ENCODE measurements at places on chromosomes 13 and 19.

DNA sequence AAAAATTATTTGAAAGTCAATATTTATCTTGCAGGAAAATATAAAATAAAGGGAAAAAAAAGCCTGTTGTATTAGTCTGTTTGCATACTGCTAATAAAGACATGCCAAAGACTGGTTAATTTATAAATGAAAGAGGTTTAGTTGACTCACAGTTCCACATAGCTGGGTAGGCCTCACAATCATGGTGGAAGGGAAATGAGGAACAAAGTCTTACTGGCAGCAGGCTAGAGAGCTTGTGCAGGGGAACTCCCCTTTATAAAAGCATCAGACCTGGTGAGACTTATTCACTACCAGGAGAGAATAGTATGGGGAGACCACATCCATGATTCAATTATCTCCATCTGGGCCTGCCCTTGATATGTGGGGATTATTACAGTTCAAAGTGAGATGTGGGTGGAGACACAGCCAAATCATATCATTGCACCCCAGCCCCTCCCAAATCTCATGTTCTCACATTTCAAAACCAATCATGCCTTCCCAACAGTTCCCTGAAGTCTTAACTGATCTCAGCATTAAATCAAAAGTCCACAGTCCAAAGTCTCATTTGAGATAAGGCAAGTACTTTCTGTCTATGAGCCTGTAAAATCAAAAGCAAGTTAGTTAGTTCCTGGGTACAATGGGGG lies 1416.5 kb upstream of the SPRY2 start:
- no peak for DNase-seq

GRCh38 chr19:56191115-56191514 lies 6.5 kb downstream of the ZSCAN5B start:
- DNase-seq, result no peak

- no peak for DNase-seq
Measured at GRCh38 chr13:58587183-58587582, 955.6 kb downstream of the PCDH17 start.

DNA sequence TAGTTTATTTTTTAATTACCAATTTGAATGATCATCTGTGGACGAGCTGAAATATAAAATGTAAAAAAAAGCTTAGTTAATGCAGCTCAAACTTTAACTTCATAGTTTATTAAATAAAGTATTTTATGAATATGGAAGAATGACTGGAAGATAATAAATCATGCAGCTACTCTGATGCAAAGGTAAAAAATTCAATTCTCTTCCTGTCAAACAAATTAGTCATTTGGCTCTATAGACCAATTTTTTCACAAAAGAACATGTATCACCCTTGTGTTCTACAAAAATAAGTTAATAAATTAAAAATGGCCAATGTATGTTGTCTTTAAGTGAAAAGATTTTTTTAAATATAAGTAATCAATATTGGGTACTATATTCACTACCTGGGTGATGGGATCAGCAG lies 26.2 kb downstream of the EXOSC8 start:
- no peak for DNase-seq

DNA sequence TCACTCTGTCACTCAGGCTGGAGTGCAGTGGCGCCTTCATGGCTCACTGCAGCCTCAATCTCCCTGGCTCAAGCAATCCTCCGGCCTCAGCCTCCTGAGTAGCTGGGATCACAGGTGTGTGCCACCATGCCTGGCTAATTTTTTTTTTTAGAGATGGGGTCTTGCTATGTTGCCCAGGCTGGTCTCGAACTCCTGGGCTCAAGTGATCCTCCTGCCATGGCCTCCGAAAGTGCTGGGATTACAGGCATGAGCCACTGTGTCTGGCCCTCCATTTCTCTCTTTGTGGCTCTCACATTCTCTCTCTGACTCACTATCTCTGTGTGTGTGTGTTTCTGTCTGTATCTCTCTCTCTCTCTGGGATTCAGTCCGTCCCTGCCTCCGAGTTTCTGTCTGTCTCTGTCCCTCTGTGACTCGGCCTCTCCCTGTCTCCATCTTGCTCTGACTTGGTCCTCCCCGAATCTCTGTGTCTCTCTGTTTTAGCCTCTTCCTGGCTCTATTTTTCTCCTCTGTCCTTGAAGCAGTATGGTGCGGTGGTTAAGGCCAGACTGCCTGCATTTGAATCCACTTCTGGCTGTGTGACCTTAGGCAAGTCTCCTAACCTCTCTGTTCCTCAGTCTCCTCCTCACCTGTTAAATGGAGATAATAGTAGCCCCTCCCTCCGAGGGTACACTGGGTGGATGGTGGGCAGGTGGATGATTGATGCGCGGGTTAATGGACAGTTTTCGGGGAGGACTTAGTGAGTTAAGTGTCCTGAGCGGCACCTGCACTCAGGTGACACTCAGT lies 11.0 kb downstream of the MEIS3 start:
- no peak for DNase-seq

DNA sequence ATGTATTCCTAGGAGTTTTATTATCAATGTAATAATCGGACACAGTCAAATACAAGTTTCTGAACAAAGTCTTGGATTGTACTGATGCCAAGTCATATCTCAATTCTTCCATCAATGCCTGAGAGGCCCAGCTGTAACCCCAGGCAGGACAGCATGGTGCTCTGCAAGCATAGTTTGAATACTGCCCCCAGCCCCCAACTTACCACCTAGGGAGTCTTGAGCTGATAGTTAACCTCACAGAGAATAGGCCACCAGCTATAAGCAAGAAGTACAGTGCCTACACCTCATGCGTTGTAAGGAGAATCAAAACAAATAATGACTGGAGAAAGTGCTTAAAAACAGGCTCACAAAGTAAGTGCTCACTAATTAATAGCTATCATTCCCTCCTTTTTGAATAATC lies 2.7 kb downstream of the PROSER1 start:
- DNase-seq, result no peak

DNA sequence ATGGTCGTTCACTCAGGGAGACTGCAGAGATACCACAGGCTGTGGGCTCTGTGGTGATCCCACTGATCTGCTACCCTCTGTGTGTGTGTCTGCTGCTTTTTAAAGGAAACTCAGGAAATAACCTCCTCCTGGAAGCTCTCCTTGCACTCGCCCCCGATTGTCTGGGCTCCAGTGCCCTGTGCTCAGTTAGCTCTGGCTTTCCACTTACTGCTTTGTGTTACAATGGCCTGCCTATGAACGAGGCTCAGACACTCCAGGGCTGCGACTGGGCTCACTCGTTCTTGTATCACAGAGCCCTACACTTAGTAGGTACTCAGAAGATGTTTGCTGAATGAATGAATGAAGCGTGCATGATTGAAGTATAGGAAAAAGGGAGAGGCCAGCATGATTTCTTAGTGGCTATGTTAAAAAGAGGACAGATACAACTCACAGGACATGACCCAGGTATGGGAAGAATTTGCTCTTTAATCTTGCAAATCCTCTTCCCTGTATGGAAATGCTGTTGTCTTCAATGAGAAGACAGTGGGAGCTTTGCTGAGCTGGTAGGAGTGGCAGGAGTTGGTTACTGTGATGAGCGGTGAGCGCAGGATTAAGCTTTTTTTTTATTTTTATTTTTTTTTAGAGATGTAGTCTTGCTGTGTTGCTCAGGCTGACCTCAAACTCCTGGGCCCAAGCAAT lies 26.4 kb downstream of the B3GLCT start:
- no peak for DNase-seq

DNA sequence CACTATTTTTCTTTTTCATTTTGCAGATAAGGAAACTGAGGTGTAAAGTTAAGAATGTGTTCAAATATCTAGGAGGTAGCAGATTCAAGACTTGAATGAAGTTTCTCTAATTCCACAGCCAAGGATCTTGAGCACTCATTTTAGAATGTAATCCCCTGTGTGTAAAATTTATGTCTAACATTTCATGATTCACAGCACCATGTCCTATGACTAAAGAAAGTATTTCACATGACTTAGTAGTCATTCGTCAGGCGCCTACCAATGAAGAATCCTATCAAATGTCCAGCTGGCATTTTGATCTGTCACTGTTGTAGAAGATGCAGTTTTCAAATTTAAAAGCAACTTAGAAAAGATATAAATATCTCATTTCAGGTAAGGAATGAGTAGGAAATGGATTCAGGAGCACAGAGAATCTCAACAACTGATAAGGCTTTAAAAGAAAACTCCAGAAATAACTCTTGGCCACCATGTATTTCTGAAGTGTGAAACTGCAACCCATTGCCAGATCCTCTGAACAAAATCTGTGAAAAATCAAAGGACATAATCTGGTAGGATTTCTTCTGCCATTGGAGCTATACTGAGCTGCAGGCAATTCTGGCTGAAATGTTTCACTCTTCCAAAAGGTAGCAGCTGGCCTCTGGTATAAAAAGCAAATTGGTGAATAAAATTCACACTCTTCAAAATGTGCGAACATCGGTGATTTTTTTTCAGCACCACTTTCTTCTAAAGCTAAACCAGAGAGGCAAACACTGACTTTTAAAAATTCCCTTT lies 92.2 kb downstream of the DCLK1 start:
- DNase-seq, result no peak

DNA sequence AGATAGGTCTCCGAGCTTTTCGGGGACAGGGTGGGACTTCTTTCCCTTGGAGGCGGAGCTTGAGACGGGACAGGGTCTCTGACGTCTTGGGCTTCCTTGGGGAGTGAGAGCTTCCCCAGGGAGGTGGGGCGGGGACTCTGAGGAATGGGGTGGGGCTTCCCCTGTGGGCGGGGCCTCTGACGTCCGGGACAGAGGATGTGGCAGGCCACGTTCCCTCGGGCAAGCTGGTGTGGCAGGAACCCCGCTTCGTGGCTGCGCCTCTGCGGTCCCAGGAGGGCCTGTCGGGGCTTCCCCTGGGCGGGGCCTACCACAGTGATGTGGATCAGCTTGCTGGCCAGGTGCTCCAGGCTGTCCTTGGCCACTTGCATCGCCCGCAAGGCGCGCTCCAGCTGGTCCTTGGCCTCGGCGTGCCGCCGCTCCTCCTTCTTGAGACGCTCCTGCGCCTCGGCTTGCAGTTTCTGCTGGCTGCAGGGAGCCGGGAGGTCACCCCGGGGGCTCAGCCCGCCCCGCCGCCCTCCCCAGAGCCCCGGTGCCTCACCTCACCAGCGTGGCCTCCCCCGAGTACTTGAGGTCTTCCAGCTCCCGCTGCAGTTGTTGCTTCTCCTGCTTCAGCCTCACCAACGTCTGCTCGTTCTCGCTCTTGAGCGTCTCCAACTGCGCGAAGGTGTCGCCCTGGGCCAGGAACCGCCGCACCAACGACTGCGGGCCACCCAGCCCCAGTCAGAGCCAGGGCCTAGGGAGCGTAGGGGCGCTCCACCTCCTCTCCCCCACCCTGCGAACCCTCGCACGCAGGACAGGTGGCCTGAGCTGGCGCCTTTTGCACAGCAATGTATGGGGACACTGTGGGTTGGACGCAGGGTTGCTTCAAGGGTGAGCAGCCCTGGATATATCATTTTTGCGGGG lies 3.3 kb upstream of the RGL3 start:
- no peak for DNase-seq

GRCh38 chr13:88005188-88005587 lies 334.0 kb downstream of the SLITRK5 start:
- no peak for DNase-seq

DNA sequence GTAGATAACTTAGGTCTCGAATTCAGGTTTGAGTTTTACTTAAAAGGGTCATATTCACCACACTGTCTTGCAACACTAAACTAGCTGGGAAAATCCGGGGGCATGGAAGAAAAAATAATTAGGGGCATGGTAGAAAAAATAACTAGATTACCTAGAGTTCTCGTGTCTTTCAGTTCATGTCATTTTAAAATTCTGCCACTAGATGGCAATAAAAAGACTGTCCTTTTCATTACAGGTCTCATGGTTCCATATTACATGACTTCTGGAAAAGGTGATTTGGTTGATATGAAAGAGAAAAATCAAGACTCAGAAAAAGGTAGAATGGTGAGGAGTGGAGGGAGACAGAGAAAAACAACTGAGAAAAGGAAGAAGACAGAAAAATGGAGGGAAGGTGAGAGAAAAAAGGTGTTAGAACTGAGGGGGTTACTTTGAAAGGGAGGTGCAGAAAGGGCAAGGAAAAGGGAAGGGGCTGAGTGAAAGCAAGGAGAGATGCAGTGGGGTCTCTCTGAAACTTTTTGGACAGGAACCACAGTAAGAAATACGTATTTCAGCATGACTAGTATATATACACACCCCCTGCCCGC lies 299.0 kb downstream of the KLF12 start:
- peak; percentile 22 for DNase-seq

- no peak for DNase-seq
Measured at GRCh38 chr19:18991006-18991405, 42.3 kb downstream of the SUGP2 start.

GRCh38 chr13:20822406-20822805 lies 48.6 kb upstream of the EEF1AKMT1 start:
- no peak for DNase-seq

DNA sequence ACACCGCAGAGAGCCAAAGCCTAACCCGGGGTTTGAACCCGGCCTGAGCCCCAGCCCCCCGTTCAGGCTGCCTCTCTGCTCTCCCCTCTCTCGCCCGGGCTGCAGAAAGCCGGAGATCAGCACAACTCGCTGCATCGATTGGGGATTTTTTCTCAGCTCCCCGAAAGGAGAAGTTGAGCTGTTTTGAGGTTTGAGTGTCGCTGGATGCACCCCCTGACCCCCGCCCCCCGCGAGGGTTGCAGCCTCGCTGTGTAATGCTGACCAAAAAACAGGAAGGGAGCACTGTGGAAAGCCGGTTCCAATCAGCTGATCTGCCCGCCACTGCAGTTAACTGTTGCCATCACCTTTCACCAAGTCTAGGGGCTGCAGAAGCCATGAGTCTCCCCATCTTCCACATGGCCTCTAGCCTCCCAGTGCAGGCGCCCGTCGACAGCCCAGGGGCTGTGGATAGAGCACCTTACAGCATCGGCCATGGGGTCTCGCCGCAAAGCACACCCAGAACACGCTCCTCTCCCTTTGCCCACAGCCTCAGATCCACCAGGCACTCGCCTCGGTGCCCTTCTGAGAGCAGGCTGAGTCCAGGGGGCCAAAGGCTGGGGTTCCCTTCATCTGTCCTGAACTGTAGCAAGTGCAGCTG lies 34.5 kb downstream of the MYO9B start:
- no peak for DNase-seq

GRCh38 chr13:35140831-35141230 lies 198.8 kb downstream of the NBEA start:
- DNase-seq, result no peak

- DNase-seq, result no peak
Measured at GRCh38 chr13:28650284-28650683, 8.6 kb upstream of the POMP start.

DNA sequence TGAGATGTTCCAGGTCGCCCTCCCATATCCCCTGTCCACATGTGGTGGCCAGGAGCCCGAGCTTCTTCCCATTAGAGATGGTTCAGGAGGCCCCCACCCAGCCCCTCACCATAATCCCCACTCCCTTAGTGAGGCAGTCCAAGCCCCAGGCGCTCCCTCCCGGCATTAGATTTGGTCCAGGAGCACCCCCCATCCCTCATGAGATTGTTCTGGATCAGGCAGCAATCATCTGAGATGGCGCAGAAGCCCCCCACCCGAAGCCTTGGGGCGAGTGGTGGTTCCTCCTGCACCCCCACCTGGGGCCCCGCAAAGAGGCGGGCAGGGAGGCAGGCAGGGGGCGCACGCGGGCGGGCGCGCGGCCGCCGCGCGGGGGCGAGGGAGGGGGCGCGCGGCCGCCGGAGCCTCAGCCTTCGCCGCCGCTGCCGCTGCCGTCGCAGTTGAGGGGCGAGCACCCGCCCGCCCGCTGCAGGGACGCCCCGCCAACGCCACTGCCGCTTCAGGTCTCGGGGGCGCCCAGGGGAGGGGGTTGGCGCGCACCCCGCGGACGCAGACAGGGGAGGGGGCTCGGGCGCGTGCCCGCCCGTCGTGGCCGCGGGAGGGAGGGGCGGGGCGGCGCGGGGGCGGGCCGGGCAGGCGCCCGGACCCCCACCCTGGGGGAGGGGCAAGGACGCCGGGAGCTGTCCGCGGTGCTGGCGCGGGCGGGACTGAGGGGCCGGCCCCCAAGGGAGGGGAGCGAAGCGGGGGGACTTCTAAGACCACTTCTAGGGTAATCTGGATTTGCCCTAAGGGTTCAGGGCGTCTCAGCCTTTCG lies 46.4 kb upstream of the SHKBP1 start:
- peak; percentile 91 for DNase-seq

Measured in K562 (cell line).